ENCODE measurements at places on chromosomes 7 and 10.
A peak's percentile ranks its signal among the peaks of the same experiment; 100 is the strongest.

DNA sequence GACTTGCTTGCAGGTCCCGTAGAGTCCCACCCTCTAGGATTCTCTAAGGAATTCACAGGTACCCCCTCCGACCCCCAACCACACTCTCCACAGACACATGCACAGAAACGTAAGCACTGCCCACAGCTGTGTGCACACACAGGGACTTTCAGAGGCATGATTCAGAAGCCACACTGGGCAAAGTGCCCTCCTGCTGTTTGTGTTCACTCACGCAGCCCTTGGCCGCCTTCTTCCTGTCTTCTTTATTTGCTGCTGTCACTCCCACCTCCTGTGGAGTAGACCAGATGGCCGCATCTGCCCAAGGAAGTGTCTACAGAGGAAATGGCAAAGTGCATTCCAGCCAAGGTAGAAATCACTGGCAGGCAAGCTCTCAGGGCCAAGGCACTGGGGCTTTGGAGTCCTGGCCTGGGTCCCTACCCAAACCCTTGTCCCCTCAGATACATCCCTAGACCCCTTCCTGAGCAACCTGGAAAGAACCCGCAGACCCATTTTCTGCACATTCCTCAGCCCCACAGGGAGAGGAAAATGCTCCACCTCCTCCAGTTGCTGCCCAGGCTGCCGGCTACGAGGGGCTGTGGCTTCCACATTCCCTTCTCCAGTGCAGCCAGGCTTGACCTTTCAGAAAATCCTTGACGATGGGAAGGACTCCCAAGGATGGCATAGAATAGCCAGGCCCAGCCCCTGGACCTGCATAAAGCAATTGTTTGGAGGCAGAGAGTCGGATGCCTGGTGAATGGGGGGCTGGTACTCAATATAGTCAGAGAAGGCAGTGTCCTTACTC lies 21.6 kb upstream of the GIMAP8 start:
- peak; percentile 25 for DNase-seq

DNA sequence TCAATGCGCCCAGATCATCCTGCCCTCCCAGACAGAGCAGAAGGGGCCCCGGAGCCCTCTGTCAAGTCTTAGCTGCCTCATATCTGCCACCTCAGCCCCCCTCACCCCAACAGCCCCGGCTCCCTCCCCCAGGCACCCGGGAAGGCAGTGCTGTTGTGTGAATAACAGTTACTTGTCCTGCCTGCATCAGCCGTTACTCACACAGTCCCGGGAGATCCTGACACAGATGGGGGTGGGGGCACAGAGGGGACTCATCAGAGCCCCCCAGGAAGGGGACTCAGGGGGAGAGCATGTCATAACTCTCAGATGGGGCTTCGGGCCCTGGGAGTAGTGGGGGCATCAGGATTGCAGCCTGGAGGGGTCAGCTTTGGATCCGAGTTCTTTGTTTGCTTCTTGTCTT lies 12.4 kb upstream of the SERPINE1 start:
- DNase-seq, result no peak

- no peak for DNase-seq
Measured at GRCh38 chr10:31467791-31468535, 148.9 kb downstream of the ZEB1 start.

GRCh38 chr10:986137-986825 lies 2.0 kb upstream of the GTPBP4 start:
- no peak for DNase-seq

GRCh38 chr10:43128958-43129706 lies 9.1 kb upstream of the CSGALNACT2 start:
- DNase-seq, result no peak

DNA sequence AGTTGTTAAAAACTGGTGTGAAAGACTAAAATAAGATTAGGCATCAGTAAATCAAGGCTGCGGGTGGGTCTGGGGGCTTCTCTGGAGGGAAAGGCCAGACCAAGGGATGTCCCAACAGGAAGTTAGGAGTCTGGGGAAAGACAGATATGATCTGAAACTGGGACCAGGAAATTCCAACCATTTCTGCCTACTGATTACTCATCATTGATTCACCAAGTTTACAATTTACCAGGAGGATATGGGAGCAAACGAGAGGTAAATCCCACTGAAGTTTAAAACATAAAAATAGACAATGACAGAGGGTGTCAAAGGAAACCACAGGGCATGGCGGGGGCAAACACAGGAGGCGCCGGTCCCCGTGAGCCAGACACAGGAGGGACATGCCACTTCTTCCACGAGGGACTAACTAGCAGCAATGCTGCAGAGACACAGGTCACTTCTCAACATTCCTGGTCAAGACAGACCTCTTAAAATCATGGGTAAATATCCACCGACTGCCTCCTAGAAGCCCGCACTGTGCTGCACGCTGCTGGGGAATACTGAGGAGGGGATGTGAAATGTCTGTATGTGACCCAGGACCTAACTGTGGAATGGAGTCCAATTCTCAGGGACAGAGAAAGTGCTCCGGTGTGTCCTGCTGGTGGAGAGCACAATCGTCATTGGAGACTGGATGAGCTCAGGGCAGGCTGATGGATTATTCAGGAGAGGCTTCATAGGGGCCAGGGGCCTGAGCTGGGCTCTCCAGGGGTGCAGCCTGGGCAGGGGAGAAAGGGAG lies 153.4 kb upstream of the KLF14 start:
- no peak for DNase-seq

DNA sequence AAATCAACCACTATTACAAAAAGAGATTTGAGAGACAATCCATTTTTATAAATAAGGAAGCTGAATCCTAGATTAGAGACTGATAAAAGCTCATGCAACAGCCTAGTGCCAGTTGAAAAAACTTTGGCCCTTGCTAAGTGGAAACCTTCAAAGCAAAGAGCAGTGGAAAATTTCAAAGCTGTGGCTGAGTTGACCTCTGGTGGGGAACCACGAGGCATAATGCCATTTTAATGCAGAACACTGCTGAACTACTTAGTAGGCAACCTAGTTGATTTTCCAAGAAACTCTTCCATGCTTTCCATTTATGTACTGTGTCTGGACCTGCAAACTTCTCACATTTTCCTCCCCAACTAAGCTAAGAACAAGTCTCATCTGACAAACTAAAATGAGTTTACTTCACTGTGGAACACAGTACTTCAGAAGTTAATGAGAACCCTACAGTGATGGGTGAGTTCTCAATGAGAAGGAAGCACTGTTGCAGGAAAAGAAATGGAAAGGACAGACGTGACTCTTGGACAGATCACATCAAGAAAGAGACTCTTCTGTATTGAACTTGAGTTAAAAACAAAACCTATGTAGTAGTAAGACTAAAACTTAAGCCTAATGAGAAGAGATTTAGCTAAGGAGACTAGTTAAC lies 19.5 kb downstream of the FZD9 start:
- DNase-seq, result no peak

DNA sequence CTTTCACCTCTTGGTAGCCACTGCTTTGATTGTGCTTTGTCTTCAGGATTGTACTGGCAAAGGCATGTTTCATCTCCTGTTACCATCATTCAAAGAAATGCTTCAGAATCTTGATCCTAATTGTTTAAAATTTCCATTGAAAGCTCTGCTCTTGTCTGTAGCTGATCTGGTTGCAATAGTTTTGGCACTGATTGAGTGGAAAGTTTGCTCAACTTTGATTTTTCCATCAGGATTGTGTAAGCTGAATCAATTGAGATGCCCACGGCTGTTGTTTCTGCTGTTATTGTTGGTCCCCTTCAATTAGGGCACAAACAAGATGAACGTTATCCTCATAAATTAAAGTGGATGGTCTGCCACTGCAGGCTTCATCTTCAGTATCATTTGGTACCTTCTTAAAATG lies 14.6 kb upstream of the NUB1 start:
- DNase-seq, result no peak

DNA sequence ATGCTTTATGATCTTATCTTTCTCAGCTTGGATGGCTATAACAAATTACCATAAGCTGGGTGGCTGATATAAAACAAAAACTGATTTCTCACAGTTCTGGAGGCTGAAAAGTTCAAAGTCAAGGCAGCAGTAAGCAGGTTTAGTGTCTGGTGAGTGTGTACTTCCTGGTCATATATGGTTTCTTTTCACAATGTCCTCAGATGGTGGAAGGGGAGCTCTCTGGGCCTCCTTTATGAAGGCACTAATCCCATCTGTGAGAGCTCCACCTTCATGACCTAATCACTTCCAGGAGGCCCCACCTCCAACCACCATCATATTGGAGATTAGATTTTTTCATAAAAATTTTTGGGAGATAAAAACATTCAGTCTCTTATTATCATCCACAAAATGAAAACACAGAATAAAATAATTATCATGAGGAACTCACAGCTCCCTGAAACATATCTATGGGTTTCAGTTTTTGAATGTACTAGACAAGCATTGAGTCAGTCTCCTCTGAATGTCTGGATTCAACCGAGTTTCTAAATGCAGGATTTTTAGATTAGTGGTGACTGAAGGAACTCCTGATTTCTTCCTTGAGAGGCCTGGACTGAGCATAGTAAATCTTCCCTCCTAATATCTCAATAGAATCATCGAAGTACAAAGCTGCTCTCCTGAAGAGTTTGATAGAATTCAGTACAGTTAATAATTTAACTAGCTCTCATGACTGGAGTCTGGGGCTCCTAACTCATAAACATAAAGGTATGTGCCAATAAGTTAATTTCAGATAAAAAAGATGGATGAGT lies 8.0 kb downstream of the CDC14C start:
- DNase-seq, result no peak

- no peak for DNase-seq
Measured at GRCh38 chr7:132450696-132451095, 125.6 kb downstream of the PLXNA4 start.

DNA sequence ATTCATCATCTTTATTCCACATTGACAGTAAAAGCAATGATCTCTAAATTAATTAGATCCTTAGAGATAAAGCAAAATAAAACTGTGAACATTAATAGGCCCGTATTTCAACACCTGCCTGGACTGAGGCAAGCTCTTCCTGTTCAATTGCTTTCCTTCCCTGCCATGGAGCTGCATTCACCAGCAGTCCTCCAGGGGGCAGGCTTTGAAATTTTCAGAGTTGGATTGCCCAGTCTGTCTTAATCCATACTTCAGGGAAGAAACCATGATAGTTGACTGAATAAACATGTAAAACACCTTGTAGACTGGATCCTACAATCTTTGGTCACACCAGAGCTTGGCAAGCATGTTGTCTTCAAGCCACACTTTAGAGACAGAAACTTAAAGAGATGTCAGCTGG lies 936.6 kb downstream of the NRG3 start:
- DNase-seq, result no peak

DNA sequence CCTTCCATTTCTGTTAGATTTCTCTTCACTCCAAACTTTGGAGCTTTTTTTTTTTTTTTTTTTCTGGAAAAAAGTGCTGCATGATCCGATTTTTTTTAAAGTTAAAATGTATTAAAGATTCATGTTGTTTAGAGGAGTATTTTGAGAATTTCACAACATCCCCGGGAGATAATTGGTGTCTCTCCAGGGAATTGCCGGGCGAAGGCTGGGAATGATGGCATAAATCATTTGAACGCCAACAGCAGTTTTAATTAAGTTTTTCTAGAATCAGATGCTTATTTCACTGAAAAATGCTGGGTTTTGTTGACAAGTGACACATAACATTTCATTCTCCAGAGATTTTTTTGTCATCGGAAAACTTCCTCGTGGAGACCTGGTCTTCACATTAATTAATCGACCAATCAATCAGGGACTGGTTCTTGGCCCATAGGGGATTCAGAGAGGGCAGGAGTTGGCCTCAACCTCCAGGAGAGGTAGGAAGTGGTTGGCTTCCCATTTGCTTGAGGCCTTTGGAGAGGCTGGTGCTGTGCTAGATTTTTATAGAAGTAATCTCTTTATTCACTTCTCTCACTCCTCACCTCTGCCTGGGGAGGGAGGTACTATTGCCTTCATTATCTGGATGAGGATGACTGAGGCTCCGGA lies 439.4 kb downstream of the TYW1 start:
- no peak for DNase-seq

DNA sequence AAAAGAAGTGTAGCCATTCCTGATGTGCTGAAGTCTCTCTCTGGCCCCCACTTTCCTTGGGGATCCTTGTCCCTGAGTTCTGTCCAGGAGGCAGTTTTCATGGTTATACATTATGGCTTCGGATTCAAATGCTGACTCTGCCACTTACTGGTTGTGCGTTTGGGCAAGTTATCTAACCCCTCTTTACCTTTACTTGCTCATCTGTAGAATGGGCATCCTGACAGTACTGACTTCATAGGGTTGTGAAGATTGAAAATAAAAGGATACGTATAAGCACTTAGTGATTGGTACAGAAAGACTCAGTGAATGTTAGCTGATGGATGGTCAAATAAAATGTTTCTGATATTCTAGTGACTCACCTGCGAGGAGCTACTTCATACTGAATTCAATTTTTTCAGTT lies 65.1 kb downstream of the TACR2 start:
- DNase-seq, result no peak

DNA sequence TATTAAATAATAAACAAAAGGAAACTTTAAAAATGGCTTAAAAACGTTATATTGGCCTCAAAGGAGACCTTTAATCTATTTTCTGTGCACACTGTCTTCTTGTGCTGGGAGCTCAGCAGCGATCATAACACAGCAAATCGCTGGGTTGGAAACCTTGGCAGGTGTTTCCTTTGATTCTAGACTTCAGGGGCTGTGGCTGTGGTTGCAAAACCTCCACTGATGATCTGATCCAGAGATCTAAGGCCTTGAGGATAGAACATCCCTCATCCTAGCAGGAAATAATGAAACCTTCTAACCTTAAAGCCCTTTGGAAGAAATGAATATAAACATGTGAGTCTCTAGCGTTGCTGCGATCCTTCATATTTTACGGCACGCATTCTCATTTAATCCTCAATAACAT lies 29.8 kb downstream of the CDHR3 start:
- no peak for DNase-seq

GRCh38 chr7:130985361-130985760 lies 251.4 kb upstream of the KLF14 start:
- DNase-seq, result no peak

DNA sequence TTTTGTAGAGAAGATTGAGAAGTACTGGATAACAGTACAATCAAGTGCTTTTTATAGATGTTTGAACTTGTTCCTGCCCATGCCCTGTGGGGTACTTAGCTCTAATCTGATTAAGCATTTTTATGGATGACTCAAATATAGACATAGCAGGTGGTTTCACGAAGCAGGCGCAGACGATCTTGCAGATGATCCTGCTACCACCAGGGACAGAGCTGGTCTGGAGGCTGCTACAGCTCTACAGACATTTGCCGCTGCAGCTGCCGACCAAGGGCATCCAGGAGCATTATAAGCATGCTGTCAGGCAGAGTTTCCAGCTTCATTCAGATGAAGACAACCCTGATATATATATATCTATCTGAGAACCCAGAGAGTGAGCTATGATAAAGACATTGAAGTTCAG lies 650.4 kb downstream of the NXPH1 start:
- DNase-seq, result no peak

GRCh38 chr10:73965890-73966768 lies 31.8 kb upstream of the VCL start:
- no peak for DNase-seq

DNA sequence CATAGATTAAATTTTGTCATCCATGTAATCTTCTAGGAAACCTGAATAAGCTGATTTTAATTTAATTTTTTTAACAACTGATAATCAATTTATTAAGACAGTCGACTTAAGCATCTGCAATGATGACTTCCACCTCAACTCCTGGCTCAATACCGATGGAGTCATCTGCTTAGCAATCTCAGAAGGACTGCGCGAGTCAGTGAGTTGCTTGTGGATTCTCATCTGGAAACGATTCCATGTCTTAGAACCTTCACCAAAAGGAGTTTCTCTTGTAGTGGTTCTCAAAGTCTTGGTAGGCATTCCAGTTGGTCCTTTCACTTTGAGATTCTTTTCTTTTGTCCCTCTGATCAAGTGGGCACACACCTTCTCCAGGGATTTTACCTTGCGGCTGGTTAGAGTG lies 85.5 kb downstream of the XRCC2 start:
- no peak for DNase-seq

- DNase-seq, result no peak
Measured at GRCh38 chr10:28496481-28496961, 36.4 kb upstream of the WAC start.

All from anterior cingulate cortex (tissue), 58 donors.